ENCODE measurements at places on chromosomes 1 and 21. TPM values are rescaled to one million over a fixed set of nuclear protein-coding genes. Genes with fewer than 3 reads are reported as not detected.

SLC22A15 gene
- total RNA-seq, result 0.39 TPM

EDN2 gene
- not detected for total RNA-seq

PCAT6 gene
- total RNA-seq, result 1.7 TPM

EPHB2 gene
- 10.4 TPM for total RNA-seq

CYP4A22 gene
- total RNA-seq, result not detected

S100A8 gene
- not detected for total RNA-seq

PRCC gene
- total RNA-seq, result 125 TPM

CD84 gene
- total RNA-seq, result not detected

All from A673 (cell line).